ENCODE measurements at places on chromosomes 16 and 17.

- no peak for DNase-seq
These were observed 6.0 kb downstream of the SOX9 start for GRCh38 chr17:72126575-72127486.

DNA sequence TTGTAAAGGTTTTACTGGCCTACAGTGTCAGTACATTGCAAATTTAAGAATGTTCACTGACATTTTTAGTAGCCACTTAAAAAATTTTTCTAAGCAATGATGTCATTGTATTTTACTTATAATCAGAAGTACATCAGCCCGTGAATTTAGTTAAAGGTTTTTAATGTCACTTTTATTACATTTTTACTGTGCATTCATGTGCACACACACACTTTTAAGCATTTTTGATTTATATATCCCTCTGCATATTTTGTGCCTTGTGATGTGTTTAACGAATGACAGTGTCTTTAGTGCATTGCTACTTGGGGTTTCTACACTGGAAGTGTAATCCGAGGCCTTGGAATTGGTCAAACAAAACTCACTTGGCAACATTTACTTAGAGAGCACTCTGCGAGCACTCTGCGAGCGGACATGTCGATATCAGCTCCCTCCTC lies 190.4 kb downstream of the WWOX start:
- no peak for DNase-seq

DNA sequence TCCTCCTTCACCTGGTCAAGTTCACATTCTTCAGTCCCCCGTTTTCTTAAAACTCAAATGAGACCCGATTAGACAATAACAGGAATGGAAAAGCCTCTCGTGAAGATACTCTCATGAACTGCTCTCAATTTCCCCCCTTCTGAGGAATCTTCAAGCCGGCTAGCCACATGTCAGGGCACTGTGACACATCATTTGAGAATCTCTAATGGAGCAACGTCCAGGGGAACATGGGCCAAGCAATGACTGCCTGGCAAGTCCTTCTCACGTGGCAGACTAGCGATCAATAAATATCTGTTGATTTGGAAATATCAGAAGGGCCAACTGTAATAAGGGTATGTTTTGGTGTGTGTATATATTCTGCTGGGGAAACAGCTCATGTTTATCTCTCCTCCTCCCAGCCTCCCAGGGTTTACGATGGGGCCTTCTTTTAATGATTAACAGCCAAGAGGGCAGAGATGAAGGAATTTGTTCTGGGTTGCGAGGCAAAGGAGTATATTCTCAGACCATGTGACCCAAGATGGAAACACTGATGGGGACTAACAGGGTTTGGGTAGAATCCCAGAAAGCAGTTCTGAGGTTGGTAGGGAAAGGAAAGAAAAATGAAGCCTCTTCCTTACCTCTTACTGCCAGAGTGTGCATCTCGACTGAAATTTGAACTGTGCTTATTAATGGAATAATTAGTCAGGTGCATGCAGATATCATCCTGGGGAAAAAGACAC lies 21.4 kb downstream of the TTLL6 start:
- no peak for DNase-seq

DNA sequence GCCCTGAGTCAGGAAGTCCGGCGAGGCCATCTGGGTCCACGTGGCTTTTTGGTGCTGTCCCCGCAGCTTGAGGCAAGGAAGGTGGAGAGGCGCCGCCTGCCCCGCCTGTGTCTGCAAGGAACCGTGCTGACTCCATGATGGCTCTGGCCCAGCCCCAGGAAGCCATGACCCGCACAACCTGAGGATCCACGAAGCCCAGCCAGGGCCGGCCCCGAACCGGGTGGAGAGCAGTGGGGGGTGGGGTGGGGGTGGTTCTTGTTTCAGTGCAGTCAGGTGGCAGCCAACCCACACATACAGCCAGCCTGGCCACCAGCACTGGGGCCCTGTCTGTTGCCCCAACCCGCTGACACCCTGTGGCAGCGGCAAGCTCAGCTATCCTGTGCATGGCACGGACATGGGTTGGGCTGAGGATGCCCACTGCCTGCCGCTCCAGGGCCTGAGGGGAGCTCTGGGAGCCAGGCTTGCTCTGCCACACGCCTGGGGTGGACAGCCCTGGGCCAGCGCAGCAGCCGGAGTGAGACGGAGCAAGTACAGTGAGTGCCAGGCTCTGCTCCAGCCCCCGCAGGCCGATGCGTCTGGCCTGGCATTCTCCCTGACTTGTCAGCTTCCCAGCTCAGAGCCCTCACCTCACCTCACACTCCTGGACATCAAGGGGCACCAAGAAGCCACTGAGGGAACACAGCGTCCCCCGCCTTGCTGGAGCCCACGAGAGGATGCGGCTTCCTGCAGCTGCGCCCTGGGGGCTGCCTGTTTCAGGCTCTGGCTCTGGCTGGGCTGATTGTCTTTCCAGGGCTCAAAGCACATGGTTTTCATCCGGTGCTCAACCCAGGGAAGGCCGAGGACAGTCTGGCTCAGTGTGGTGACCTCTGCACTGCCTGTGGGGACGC lies 68.8 kb downstream of the LMF1 start:
- no peak for DNase-seq

- DNase-seq: no peak
These were observed at the start of gene FBXO39 for GRCh38 chr17:6775871-6776405. Gene FBXO39, plus strand, starts transcription at chr17:6776215. Its CDS starts 3,654 bp downstream, at chr17:6779869.

- peak; percentile 53 for DNase-seq
These were observed 2.1 kb downstream of the PSMB10 start for GRCh38 chr16:67934306-67935100.

DNA sequence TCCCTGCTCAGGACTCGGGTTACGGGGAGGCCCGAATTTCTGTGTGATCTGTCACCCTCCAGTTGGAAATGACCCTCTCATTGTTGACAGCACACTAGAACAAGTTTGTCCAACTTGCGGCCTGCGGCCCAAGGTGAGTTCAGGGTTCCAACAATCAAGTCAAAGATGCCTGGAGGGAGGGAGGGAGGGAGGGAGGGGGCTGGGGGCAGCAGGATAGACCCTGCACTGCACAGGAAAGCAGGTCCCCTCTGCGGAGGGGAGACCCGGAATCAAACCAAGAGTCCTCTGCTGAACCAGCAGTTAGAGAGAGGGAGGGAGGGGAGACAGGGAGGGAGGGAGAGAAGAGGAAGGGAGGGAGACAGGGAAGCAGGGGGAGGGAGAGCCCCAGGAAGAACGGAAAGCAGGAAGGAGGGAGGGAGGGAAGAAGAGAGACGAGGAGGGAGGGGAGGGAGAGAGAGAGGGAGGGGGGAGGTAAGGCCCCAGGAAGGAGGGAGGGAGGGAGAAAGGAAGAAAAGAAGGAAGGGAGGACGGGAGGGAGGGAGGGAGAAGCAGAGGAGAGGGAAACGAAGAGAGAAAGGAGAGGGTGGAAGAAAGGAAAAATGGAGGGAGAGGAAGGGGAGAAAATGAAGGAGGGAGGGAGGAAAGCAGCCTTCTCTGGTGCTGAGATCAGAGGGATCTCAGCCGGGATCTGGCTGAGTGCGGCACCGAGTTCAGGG lies 96.7 kb upstream of the CDH5 start:
- DNase-seq: peak; percentile 33

- no peak for DNase-seq
These were observed 10.9 kb downstream of the RAB40C start for GRCh38 chr16:600781-601180.

DNA sequence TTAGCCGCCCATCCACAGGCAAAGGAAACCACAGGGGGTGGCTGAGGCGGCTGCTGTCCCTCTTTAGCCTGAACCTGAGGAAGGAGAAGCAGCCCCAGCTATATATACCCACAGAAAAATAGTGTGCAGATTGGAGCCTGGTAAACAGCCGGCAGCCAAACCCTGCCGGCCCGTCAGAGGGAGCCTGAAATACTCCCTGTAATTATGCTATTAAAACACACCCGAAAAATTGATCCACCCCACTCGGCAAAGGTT lies 6.8 kb downstream of the PIEZO1 start:
- DNase-seq: no peak

- no peak for DNase-seq
These were observed 317.7 kb upstream of the C16orf82 start for GRCh38 chr16:26749072-26749471.

All from left lobe of liver (tissue), 2 donors.